Hippocampal formation (tissue), 2 donors: ENCODE measurements at places on chromosomes 13 and 19.

GRCh38 chr13:85379433-85379832 is 419.8 kb downstream of the SLITRK6 start:
- DNase-seq: no peak

- DNase-seq: no peak
Measured at GRCh38 chr13:39119422-39119821, 81.2 kb downstream of the NHLRC3 start.

- DNase-seq: peak; percentile 21
Measured at GRCh38 chr13:46668302-46668720, 115.3 kb downstream of the LRCH1 start.

DNA sequence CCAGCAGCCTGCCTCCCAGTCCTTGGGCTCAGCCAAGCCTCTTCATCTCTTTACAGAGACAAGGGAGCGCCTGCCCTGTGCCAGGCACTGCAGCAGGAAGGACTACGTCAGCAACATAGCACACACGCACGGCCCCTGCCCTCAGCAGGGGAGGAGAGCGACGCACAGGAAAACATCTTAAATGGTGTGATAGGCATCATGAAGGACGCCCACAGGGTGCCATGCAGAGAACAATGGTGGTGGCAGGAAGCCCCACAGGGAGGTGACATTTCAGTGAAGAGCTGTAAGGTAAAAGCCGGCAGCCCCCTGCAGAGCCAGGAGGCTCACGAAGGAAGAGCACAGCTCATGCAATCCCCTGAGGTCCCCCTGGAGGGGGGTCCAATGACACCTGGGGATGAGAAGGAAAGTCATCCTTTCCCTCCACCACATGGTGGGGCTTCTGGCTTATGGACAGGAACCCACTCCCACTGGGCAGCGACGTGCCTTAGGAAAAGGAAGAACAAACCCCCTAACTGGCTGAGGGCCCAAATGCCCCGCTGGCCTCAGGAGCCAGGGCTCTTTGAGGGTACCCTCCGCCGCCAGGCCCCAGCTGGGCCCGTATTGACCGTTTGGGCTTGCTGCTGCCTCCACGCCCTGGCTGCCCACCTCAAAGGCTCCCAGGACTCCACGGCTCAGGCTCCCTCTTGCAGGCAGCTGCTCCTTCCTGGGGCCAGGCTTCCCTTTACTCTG is 37.3 kb upstream of the C13orf42 start:
- DNase-seq: no peak

GRCh38 chr19:29121684-29122083 is 91.3 kb downstream of the UQCRFS1 start:
- no peak for DNase-seq
